RCC 7860 (cell line): ENCODE measurements at places on chromosomes 5 and 9.

DNA sequence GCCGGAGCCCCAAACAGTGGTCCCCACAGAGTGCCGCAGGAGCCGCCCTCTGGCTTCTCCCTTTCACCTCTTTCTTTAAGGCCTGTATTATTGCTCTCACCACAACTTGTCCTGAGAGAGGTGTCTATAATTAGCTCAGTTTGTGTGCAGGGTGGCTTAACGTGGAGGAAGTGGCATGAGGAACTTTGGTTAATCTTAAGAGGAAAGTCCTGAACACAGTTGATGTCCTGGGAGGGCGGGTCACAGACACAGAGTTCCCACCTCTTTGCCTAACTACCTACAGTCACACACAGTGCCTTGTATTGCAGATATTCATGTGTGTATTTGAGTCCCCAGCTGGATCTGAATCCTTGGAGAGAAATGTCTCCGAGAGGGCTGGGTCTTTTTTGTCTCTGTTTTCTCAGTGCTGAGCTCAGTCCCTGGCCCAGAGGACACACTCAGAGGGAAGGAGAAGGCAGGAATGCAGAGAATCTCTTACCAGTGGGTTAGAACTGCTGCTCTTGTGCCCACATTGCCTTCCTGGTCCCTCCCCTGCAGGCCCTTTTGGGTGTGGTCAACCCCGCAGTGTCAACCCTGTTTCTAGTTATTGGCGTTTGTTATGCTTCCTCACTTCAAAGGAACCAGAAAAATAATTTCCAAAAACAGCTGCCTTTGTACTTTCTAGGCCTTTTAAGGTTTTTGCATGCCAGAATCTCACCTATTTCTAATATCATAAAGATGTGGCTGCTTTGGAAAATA is 392.5 kb downstream of the KDM4C start:
- DNase-seq, result no peak

- DNase-seq, result no peak
These were observed 194.2 kb upstream of the GLRA1 start for GRCh38 chr5:152118676-152119470.

DNA sequence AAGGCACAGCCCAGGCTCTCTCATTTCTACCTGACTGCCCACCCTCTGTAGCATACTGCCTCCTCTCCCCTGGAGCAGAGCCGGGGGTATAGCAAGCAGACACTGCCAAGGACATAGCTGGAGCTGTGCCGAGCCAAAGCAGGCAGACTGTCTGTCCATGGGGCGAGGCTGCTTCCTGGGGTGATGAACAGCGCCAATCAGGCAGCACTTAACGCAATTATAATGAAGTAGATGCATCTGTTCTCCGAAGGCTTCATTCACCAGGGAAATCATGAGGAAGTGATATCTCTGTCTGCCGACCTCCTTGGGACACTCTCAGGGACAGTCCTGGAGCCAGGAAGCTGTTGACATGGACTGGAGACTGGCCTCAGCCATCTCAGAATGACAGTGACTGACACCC is 230.7 kb downstream of the ASTN2 start:
- no peak for DNase-seq

DNA sequence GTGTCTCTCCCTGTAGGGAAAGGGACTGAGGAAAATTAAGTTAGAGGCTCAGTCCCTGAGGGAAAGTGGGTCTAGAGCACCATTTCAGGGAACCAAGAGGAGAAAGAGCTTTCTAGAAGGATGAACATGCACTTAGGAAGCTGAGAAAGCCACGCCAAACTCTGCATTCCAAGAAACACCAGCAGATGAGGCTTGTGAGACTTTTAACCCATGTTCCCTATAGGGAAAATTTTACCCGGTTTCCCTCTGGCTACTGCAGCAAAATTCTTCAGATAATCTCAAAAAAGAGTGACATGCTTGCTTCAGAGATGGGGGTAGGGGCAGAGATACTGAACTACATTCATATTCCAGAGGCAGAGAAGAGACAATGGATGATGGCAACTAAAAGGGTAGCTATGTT is 8.6 kb downstream of the TLN1 start:
- no peak for DNase-seq

DNA sequence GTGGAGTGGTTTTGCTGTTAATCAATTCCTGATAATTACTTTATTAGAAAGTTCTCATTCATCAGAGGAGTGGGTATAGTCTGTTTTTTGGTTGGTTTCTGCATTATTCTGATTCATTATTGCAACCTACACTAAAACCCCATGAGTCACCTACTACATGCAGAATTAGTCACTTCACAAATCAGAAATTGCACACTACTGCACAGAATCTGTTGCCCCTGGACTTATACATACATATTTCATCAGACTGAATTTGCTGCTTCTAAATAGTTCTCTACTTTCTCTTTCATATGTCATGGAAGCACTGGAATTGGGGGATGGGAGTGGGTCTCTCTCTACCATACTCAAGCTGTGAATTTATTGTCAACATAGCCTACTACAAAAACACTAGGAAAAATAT is 585.1 kb downstream of the DNAH5 start:
- DNase-seq, result peak; percentile 32

DNA sequence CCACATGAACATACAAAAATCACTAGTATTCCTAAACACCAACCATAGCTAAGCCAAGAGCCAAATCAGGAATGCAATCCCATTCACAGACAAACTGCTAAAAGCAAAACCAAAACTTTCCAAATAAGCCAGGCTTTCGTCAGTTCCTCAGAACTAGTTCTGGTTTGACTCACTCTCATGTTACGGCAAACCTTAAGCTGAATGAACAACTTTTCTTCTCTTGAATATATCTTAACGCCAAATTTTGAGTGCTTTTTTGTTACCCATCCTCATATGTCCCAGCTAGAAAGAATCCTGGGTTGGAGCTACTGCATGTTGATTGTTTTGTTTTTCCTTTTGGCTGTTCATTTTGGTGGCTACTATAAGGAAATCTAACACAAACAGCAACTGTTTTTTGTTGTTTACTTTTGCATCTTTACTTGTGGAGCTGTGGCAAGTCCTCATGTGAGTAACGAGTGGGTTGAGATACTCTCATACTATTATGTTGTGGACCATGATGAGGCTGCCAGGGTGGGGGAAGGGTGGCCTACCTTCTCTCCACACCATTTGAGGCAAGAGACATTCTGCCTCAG is at the start of gene PDCD1LG2:
TSS of gene PDCD1LG2 (plus strand) at position 172 of the 572 bp plus-strand sequence. CDS start 12,016 bp downstream, outside the sequence.
- DNase-seq, result peak; percentile 44

DNA sequence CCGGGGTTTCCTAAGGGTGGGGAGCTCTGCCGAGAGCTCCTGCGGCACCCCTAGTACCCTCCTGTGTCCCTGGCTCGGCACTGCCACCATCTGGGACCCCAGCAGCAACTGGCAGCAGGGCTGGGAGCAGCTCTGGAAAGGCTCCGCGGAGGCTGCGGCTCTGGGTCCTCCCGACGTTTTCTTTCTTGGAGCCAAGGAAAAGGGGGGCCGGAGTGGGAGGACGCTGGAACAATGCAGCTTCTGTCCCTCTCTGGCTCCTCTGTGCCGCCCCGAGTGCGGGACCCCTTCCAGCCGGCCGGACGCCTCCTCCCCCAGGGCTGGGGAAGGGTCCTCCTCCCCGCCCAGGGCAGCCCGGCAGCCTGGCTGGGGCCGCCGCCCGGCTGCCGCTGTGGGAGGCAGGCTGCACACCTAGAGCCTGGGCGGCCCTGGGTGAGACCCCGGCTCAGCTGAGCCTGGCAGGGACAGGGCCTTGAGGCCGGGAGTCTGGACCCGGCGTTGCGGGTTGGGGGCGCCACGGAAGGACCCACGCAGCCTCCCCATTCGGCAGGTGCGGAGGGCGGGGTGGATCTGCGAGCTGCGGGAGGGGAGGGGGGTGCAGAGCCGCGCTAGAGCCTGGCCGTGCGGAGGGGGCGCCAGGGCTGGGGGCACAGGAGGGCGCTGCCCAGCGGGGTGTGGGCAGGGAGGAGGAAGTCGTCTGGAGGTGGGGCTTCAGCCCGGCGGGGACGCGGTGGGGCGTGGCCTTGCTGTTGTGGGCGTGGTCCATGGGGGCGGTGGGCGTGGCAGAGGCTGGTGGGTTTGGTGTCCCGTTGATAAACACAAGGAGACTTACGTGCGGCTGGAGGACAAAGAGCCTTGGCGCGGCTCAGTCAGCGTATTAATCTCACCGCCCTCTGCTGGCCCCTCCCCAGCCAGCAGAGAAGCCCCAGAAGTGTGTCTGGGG is 15.1 kb downstream of the GPSM1 start:
- no peak for DNase-seq

DNA sequence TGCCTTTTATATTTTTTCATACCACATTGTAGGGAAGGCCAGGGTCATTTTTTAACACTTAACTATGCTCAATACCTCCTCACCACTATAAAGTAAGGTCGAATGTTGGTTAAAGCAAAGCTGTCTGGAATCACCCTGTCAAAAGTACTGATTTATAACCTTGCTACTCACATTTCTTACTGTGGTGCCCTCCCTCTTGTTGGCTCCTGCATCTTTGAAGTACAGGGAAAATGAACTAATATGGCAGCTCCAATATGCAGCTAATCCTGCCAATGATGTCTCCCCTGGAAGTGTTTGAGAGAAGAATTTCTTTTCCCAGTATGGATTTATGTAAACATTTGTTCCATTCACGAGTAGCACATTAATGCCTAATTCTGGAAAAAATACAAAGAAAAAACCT is 108.4 kb upstream of the RPS23 start:
- no peak for DNase-seq

- DNase-seq, result no peak
These were observed 26.4 kb upstream of the PUM3 start for GRCh38 chr9:2870340-2870739.
